ENCODE measurements at places on chromosomes 6 and 20.

DNA sequence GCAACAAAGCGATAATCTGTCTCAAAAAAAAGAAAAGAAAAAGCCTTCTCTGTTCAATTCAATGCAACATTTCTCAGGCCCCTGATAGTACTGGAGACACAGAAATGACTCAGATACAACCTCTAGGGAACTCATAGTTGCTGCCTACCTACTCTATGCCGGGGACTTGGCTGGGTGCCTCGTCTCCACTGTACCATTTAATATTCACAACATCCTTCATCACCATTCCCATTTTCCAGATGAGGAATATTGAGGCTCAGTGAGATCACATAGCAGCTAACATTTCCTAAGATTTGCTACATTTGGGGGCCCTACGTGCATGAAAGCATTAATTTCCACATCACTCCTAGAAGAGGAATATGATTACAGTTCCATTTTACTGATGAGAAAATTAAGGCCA lies 7.5 kb downstream of the NOL4L start:
- DNase-seq = no peak

- DNase-seq = no peak
Measured at GRCh38 chr20:11891077-11891775, 26.5 kb upstream of the BTBD3 start.

DNA sequence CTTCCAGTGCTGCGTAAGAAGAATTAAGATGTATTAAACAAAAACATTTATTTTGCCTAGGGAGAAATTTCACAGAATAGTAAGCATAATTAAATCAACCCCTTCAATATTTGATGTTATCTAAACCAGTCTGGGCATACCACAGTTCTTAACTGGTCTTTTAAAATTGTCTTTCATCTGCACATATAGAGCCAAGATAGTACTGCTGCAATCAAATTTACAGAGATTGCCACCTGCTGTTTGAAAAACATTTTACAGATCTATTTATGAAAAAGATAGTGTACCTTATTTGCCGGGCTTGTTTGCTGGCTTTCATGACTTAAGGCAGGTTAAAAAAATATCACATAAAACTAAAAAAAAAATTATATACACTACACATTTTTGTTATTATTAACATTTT lies 323.2 kb downstream of the ADGRB3 start:
- DNase-seq = no peak

- DNase-seq = no peak
Measured at GRCh38 chr6:68774843-68775242, 139.8 kb downstream of the ADGRB3 start.

GRCh38 chr6:113143206-113143605 lies 713.9 kb upstream of the MARCKS start:
- no peak for DNase-seq

DNA sequence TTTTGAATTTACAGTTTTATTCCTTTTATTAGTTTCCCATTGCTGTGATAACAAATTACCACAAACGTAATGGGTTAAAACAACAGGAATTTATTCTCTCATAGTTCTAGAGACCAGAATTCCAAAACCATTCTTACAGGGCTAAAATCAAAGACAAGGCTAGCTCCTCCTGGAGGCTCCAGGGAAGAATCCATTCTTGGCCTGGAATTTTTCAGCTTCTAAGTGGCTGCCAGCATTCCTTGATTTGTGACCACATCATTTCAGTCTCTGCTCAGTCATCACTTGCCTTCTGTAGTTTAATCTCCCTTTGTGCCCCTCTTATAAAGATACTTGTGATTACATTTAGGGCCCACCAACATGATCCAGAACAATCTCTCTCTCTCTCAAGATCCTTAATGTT lies 897 bp upstream of the SEL1L2 start:
- no peak for DNase-seq

DNA sequence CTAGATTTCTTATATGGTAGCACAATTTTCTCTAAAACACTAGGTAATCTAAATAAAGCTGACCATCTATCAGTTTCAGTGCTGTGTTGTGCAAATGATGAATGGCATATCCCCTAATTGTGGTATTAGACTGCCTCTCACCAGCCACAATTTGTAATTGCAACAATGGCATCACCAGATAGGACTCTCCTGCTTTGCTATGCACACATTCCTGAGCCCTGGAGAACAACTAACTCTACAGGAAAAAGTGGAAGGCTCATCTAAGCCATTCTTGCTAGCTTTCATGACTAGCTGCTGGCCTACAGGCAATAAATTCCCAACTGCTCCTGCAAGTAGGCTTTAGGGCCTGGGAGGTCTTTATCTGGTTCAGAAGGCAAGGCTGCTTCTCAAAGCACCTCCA lies 974.1 kb downstream of the EYS start:
- DNase-seq = no peak

GRCh38 chr20:2879146-2879545 lies 5.9 kb downstream of the PTPRA start:
- DNase-seq = no peak

DNA sequence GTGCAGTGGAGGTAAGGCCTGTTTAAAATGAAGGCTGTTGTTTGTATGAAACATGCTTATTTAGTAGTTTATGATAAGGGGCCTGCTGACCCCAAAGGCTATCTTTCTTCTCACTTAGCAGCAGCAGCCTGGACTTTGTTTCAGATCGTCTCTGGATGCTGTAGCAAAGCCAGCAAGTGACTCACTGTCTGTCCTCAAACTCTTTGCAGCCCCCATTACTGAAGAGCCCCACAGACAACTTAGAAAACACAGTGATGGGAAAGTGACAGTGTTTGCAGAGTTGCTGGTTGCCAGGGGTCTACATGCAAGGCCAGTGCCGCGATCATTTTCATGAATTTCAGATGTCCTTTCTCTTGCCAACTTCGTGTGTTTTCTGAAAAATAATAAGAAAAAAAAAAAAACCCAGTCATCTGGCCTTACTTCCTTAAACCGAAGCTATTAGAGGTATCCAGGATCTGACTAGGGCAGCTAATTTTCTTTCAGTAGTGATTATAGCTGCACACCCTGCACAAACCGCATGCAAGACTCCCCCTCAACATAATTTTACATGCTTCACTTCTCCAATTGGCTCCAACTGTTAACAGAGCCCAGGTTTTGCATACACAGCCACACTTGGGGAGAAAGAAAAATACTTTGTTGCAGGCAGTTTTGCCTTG lies 11.6 kb upstream of the F13A1 start:
- no peak for DNase-seq

DNA sequence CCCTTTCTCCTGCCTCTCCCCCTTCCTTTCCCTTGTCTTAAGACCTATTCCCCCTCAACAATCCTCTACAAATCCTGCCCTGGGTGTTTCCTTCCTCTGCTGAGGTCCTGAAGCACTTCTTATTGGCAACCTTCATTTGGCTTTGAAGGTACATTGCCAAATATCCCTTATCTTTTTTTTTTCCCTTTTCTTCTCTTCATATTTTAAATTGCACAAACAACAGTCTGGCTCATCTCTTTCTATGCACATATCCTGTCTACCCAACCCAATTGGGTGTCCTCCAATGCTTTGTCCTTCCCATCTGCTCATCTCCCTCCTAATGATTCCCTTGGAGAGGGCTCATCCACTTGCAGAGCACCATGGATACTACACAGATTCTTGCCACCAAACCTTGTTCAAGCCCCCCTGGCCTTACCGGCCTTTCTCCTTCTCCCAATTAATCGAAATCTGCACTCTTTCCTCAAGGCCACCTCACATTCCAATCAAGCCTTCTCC lies 537.9 kb upstream of the JARID2 start:
- no peak for DNase-seq

DNA sequence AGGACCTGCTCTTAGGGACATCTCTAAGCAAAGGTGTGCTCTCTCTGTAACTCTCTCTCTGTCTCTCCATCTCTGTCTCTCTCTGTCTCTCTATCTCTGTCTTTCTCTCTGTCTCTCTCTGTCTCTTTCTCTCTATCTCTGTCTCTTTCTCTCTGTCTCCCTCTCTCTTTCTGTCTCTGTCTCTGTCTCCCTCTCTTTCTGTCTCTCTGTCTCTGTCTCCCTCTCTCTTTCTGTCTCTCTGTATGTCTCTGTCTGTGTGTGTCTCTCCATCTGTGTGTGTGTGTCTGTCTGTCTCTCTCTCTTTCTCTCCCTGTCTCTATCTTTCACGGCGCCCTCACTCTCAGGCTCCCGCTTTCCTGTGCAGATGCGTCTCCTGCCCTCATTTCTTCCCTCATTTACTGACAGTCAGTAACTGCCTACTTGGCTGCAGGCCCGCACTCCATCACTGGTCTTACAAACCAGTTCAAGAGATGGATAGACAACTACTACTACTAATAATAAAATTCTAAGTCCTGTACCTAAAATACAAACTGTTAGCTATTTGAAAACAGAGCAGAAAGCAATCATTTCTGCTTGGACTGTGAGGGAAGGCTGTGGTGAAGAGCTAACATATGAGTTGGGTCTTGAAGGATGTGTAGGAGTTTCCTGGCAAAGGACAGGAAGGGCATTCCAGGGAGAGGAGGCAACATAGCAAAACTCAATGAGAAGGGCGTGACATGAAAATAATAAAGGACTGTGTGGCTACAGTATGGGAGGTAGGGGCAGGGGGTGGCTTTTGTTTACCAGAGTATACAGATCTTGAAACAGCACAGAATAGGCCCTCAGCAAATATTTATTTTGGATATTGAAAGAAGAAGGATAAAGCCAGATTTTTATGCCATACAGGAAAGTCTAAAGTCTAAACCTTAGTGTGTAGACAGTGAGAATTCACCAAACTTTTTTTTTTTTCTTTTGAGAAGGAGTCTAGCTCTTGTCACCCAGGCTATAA lies 67.8 kb upstream of the TAB2 start:
- DNase-seq = no peak

- no peak for DNase-seq
Measured at GRCh38 chr6:137188855-137189254, 15.4 kb upstream of the IL22RA2 start.

GRCh38 chr6:123838505-123839234 lies 35.0 kb downstream of the NKAIN2 start:
- peak; percentile 44 for DNase-seq

GRCh38 chr6:129369737-129370136 lies 340.2 kb downstream of the ARHGAP18 start:
- no peak for DNase-seq

DNA sequence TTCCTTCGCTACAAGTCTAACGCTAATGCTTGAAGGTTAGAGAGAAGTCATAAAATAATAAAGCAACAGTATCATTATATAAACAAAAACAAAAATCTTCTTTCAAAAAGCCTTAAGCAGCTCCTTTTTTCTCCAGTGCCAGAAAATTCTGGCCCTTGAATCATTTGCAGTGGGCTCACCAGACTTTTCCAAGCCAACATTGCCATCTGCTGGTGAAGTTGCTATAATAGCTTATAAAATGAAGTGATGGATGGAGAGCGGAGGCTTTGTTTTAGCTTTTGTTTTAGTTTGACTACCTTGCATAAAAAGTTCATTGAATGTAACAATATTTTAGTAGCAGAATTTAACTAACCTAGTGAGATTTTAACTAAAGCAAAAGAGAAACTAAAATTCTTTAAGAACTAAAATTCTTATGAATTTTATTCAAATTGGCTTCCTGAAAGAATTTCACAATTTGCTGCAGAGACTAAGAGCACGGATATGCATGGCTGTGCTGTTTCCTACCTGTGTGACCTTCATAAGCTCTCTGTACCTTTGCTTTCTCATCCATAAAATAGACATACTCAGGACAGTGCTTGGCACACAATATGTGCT lies 44.8 kb upstream of the SLC2A12 start:
- DNase-seq = peak; percentile 87

GRCh38 chr6:138593909-138594757 lies 94.8 kb upstream of the NHSL1 start:
- peak; percentile 55 for DNase-seq

GRCh38 chr6:169501128-169501527 lies 200.7 kb downstream of the WDR27 start:
- DNase-seq = no peak

DNA sequence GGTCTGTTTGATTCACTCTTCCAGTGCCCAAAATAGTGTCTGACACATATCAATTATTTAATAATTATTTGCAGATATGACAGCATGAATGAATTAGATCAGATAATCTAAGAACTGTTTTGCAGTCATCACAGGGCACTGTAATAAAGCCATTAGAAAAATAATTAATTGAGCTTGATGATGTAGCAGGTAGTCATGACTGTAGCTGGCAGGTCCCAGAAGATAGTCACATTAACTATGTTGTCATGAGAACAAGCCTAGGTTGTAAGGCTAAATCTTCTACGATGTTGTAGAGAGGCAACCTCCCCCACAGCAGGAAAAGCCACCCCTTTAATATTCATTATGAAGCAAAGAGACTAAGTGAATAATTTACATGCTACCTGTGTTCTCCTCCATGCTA lies 243.9 kb upstream of the SPTLC3 start:
- DNase-seq = no peak

DNA sequence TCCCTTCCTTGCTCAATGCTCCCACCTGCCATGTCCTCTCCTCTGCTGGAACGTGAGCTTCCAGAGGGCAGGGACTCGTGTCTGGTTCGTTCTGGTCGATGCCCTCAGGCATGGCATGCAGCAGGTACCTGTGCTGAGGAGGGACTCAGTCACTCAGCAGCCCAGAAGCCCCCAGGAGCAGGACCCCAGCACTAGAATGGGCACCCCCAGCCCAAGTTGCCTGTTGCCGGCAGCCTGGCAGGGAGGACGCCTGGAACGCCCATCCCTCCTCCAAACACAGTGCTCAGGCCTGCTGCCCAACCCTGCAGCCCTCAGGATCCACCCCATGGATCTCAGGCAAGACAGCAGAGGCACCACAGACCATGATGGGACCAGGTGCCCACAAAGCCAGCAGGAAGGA lies 40.6 kb downstream of the BMP7 start:
- DNase-seq = no peak

DNA sequence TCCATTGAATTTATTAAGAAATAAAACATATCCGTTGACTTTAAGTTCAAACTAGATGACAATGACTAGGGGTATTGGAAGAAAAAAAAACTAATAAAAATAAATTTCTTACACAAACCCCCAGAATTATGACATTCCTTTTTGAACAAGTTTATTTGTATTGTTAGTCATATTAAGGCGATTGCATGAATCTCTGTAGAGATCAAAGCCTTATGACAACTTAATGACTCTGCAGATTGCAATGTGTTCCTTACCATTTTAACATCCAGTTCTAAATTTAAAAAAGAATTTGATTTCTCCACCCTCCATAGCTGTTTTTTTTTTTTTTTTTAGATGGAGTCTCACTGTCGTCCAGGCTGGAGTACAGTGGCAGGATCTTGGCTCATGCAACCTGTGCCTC lies 189.8 kb upstream of the CEP162 start:
- no peak for DNase-seq

GRCh38 chr6:136666041-136666440 lies 115.8 kb upstream of the MAP7 start:
- no peak for DNase-seq

GRCh38 chr6:106077881-106078280 lies 8.3 kb upstream of the PRDM1 start:
- no peak for DNase-seq

- no peak for DNase-seq
Measured at GRCh38 chr6:134374491-134375219, 56.7 kb upstream of the SGK1 start.

GRCh38 chr6:149182262-149182661 lies 135.2 kb upstream of the TAB2 start:
- no peak for DNase-seq

- no peak for DNase-seq
Measured at GRCh38 chr6:16177881-16178280, 49.0 kb downstream of the MYLIP start.

- no peak for DNase-seq
Measured at GRCh38 chr6:158418501-158418900, 106.2 kb downstream of the TULP4 start.

- no peak for DNase-seq
Measured at GRCh38 chr20:61728326-61728725, 337.4 kb downstream of the TAF4 start.
